ENCODE measurements at places on chromosomes 13 and 19. TPM values are rescaled to one million over a fixed set of nuclear protein-coding genes. Genes with fewer than 3 reads are reported as not detected.

Gene LRRC63
- total RNA-seq: not detected

Gene PSG3
- not detected for total RNA-seq

DNA sequence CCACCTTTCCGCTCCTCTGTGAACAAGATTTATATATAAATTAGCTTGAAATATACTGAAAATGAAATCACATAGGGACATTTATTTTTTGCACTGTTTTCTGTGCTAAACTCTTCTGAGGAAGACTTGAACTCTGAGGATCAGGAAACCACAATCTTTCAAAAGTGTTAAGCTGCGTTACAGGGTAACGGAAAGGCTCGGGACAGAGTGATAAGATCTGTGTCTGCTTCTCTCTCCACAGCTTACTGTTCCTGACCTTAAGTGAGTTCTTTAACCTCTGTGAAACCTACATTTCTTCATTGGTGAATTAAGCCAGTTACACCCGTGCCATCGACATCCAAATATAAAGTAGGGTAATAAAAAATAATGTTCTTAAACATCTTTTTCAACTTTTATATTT is 38.9 kb downstream of the DACH1 start:
- H3K36me3 ChIP-seq: no peaks in the 10 kb centered on the region
- no peak overlapping the region for H3K4me3 ChIP-seq
- no peaks in the 10 kb centered on the region for H3K27me3 ChIP-seq
- no peak overlapping the region for H3K27ac ChIP-seq
- no peaks in the 10 kb centered on the region for H3K4me1 ChIP-seq

DNA sequence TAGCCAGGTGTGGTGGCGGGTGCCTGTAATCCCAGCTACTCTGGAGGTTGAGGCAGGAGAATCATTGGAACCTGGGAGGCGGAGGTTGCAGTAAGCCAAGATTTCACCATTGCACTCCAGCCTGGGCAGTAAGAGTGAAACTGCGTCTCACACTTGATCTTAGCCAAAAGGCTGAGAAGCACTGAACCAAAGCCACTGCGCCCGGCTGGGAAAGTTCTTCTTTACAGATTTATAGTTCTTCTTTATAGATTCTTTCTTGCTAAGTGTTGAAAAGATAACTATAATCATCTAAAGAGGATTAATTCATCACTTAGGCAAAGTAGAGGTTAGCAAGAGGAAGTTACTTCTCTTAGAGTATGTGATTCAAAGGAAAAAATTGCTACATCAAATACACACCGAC is 11.1 kb downstream of the ZNF417 start:
- no peak overlapping the region for H3K4me3 ChIP-seq
- no peaks in the 10 kb centered on the region for H3K4me1 ChIP-seq
- peaks cover 24% of the 10 kb centered on the region for H3K36me3 ChIP-seq
- no peaks in the 10 kb centered on the region for H3K27me3 ChIP-seq

DNA sequence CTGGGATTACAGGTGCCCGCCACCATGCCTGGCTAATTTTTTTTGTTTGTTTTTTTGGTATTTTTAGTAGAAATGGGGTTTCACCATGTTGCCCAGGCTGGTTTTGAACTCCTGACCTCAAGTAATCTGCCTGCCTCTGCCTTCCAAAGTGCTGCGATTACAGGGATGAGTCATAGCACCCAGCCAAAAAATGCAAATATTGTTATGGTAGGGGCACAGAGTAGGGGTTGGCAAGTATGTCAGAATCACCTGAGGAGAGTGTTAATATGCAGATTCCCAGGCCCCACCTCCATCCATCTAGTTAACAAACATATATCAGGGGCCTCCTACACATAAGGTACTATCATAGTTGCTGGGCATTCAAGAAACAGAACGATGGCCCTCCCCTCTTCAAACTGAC is 44.7 kb downstream of the VAV1 start:
- H3K4me1 ChIP-seq: no peaks in the 10 kb centered on the region
- no peaks in the 10 kb centered on the region for H3K36me3 ChIP-seq
- H3K27me3 ChIP-seq: no peaks in the 10 kb centered on the region
- H3K4me3 ChIP-seq: no peak overlapping the region
- no peak overlapping the region for H3K27ac ChIP-seq
- no peak for DNase-seq

- H3K27ac ChIP-seq: no peak overlapping the region
- H3K4me3 ChIP-seq: no peak overlapping the region
- DNase-seq: no peak
- peaks cover 12% of the 10 kb centered on the region for H3K4me1 ChIP-seq
- no peaks in the 10 kb centered on the region for H3K27me3 ChIP-seq
These were observed 44.6 kb downstream of the DLEU7 start for GRCh38 chr13:50798923-50799322.

DNA sequence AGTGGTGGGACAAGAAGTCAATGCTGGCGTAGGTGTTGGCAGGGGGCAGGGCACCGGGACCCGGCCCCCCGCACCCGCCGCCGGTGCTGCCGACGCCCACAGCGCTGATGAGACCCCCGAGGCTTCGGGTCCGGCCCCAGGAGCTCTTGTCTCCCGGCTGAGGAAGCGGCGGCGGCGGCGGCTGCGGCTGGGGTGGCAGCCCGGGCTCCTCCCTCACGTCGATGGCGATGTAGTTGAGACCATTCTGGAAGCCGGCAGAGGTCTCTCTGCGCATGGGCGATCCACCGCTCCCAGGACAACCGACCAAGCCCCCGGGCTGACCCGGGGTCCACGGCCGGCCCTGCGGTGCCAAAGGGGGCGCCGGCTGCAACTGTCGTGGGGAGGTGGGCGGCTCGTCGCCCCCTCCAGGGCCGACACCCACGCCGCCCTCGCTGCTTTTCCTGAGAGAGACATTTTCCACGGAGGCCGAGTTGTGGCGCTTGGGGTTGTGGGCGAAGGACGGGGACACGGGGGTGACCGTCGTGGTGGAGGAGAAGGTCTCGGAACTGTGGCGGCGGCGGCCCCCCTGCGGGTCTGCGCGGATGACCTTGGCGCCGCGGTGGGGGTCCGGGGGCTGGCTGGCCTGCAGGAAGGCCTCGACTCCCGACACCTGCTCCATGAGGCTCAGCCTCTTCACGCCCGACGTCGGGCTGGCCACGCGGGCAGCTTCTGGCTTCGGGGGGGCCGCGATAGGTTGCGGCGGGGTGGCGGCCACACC is 4.1 kb downstream of the IRS2 start:
- H3K36me3 ChIP-seq: peaks cover 13% of the 10 kb centered on the region
- peak overlapping the region; percentile 25 for H3K4me3 ChIP-seq
- H3K27ac ChIP-seq: no peak overlapping the region
- peaks cover 55% of the 10 kb centered on the region for H3K4me1 ChIP-seq

DNA sequence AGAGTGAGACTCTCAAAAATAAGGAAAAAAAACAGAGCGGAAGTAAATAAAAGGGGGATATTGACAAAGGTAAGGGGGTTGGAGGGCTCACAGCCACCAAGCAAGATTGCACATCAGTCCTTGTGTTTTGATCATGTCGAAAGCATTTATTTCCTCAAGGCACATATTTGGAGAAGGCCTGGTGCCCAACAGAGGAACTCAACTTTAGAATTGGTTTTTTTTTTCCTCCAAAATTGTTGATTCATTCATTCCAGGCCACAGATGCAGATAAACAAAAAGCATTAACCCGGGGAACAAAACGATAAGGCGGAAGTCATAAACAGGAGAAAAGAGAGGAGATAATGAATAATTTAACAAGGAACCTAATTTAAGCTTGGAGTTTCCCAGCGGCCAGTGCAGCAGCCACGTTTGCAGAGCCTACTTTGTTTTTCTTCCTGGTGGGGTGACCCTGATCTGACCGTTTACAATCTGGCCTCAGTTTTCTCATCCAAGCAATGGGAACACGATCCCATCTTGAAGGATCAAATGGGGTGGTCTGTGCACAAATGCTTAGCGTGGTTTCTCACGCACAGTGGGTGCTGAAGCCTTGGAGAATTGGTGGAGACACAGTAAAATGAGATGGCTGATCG is 2.1 kb upstream of the PTPRS start:
- H3K27me3 ChIP-seq: peaks cover 32% of the 10 kb centered on the region
- H3K4me1 ChIP-seq: no peaks in the 10 kb centered on the region
- no peak for DNase-seq
- H3K36me3 ChIP-seq: no peaks in the 10 kb centered on the region

DNA sequence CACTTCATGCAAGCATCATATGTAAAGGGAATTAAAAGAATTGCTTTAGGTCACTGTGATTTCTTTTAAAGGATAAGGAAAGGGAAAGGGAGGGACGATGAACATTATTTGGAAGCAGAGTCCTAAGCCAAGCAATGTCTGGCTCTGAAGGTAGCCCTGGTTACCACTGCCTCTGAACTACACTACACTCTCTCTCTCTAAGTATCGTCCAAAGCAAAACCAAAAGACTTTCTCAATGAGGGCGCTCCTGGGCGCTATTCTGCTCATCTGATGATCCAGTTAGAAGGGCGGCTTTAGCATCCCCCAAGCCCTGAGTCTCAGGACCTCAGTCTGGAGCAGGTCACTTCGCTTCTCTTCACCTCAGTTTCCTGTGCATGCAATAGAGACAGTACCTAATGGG is 26.2 kb downstream of the FOXO1 start:
- no peaks in the 10 kb centered on the region for H3K27me3 ChIP-seq
- no peak for DNase-seq
- no peak overlapping the region for H3K4me3 ChIP-seq
- H3K36me3 ChIP-seq: no peaks in the 10 kb centered on the region

GRCh38 chr19:42411581-42412178 is 15.5 kb downstream of the LIPE start:
- no peak for DNase-seq
- no peaks in the 10 kb centered on the region for H3K36me3 ChIP-seq
- no peak overlapping the region for H3K27ac ChIP-seq
- peaks cover 14% of the 10 kb centered on the region for H3K4me1 ChIP-seq
- H3K4me3 ChIP-seq: no peak overlapping the region

All from transverse colon (tissue), 4 donors.